Esophagus muscularis mucosa (tissue), 4 donors: ENCODE measurements at places on chromosomes 6 and 20.

GRCh38 chr20:4794846-4795245 lies 73.1 kb downstream of the PRND start:
- peaks cover 85% of the 10 kb centered on the region for H3K36me3 ChIP-seq
- no peaks in the 10 kb centered on the region for H3K27me3 ChIP-seq
- DNase-seq = no peak

GRCh38 chr6:75171567-75171966 lies 34.3 kb downstream of the COL12A1 start:
- H3K27ac ChIP-seq = no peak overlapping the region
- no peak for DNase-seq
- H3K4me3 ChIP-seq = no peak overlapping the region
- peaks cover 26% of the 10 kb centered on the region for H3K36me3 ChIP-seq

DNA sequence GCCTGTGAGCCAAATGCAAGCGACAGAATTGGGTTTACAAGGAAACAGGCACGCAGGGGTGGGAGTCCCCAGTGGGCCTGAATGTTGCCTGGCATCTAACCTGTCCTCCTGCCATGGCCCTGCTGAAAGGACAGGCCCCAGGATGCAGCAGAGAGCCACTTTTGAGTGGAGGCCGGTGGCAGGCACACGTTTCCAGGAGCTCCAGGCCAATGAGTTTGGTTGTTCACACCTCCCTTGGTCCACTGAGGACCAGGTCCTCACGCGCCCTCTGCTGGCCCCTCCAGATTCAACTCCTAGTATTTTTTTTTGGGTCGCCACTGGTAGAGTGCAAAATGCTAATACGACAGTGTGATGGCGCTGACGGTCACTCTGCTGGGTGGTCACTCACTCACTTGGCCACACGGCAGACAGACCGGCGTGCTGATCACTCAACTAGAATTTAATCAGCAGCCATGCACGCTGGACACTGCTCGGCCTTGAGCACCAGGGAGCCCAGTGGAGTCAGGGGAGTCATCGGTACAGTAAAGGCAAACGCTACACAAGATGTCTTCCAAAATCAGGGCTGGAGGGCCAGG lies 81.7 kb upstream of the NFATC2 start:
- no peaks in the 10 kb centered on the region for H3K4me1 ChIP-seq
- H3K27me3 ChIP-seq = no peaks in the 10 kb centered on the region
- no peak for DNase-seq
- H3K27ac ChIP-seq = no peak overlapping the region

GRCh38 chr6:167734662-167735083 lies 92.0 kb upstream of the AFDN start:
- peaks cover 5% of the 10 kb centered on the region for H3K27me3 ChIP-seq
- peaks cover 8% of the 10 kb centered on the region for H3K4me1 ChIP-seq
- no peak overlapping the region for H3K27ac ChIP-seq
- no peaks in the 10 kb centered on the region for H3K36me3 ChIP-seq
- no peak overlapping the region for H3K4me3 ChIP-seq

- DNase-seq = no peak
- H3K27ac ChIP-seq = no peak overlapping the region
- no peak overlapping the region for H3K4me3 ChIP-seq
- H3K27me3 ChIP-seq = no peaks in the 10 kb centered on the region
- H3K36me3 ChIP-seq = peaks cover 100% of the 10 kb centered on the region
These were observed 50.3 kb downstream of the MYH7B start for GRCh38 chr20:35006009-35006408.

DNA sequence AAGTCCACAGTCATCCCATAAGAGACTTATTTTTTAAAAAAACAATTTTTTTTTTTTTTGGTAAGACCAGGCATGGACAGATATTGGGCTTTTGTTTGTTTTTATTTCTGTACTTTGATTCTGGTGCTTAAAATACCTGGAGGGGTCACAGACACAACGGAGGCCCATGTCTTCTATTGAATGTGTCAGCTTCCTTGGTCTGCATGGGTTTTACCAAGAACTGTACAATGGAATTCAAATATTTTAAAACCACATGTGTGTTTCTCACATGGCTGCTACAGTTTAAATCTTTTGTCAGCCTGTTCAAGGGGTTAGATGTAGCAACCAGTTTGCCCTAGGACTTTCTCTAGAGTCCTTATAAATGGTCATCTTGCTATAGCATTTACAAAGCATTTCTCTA lies 139.8 kb downstream of the SOX4 start:
- H3K27ac ChIP-seq = no peak overlapping the region
- peaks cover 9% of the 10 kb centered on the region for H3K4me1 ChIP-seq

- no peaks in the 10 kb centered on the region for H3K36me3 ChIP-seq
- peaks cover 12% of the 10 kb centered on the region for H3K4me1 ChIP-seq
- no peaks in the 10 kb centered on the region for H3K27me3 ChIP-seq
- H3K4me3 ChIP-seq = peak overlapping the region; percentile 16
These were observed 8.1 kb upstream of the ZBP1 start for GRCh38 chr20:57628047-57628961.

DNA sequence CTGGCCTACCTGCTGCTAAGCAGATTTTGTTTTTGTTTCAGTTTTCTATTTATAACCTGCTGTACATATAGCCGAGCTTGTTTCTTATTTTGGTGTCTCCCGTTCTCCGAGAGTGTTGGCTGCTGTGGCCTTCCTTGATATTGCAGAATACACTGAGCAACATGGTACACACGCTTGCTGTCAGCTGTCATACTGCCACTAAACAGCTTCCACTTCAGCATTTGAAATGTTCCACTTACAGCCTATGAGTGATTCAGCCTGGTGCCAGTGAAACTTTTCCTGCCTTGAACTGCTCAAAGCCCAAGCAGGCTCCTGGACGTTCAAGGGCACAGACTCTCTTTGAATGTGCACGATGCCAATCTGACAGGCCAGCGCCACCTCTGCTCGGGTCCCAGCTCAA lies 87.1 kb downstream of the PSMG4 start:
- peaks cover 46% of the 10 kb centered on the region for H3K4me1 ChIP-seq
- no peak overlapping the region for H3K4me3 ChIP-seq
- DNase-seq = no peak

DNA sequence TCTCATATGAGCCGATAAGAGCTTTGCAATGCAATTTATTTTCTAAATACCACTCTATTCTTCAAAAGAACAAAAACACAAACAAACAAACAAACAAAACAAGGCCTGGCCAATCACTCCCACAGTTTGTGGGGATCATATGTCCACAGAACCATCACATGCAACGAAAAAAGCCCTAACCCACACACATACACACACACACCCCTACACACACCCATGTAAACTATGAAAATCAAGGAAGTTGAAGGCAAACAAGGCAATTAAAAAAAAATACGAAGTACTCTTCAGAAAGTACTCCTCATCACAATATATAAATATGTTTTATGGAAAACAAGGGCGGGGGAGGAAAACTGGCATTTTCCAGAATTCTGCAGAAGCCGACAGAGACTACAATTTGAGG lies 66.2 kb upstream of the PTGIS start:
- H3K4me1 ChIP-seq = peaks cover 27% of the 10 kb centered on the region
- DNase-seq = no peak

GRCh38 chr20:8133851-8134451 lies 1.9 kb downstream of the PLCB1 start:
- no peaks in the 10 kb centered on the region for H3K36me3 ChIP-seq
- H3K4me3 ChIP-seq = peak overlapping the region; percentile 92
- no peak for DNase-seq
- peaks cover 11% of the 10 kb centered on the region for H3K4me1 ChIP-seq

GRCh38 chr20:50217207-50217949 lies 26.7 kb downstream of the CEBPB start:
- H3K27me3 ChIP-seq = no peaks in the 10 kb centered on the region
- no peak for DNase-seq
- peaks cover 3% of the 10 kb centered on the region for H3K4me1 ChIP-seq
- no peak overlapping the region for H3K4me3 ChIP-seq
- H3K36me3 ChIP-seq = no peaks in the 10 kb centered on the region

DNA sequence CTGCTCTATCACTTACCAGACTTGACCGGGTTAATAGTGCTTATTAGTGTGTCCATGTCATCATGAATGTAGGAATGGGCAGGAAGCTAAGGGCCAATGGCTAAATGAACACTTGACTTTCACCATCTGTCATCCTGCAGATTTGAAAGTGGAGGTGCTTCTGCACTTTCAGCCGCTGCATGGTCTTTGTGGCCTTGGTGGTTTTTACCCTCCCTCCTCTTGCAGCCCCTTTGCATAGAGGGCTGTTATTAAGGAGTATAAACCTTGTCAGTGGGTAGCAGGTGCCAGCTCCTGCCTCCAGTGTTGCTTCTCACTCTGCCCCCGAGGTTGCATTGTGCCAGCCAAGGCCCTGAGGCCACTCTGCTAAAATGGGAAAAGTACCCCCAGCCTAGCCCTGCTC lies 122.2 kb upstream of the TNFAIP3 start:
- no peak overlapping the region for H3K4me3 ChIP-seq
- no peaks in the 10 kb centered on the region for H3K36me3 ChIP-seq
- H3K27ac ChIP-seq = no peak overlapping the region
- no peaks in the 10 kb centered on the region for H3K27me3 ChIP-seq
- no peaks in the 10 kb centered on the region for H3K4me1 ChIP-seq

DNA sequence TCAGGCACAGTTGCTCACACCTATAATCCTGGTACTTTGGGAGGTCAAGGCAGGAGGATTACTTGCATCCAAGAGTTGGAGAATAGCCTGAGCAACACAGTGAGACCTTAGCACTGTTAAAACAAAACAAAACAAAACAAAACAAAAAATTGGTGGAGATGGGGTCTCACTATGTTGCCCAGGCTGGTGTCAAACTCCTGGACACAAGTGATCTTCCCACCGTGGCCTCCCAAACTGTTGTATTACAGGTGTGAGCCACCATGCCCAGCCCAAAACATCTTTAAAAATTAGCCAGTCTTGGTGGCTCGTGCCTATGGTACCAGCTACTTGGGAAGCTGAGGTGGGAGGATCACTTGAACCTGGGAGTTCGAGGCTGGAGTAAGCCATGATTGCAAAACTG lies 120.2 kb downstream of the GMDS start:
- H3K27me3 ChIP-seq = no peaks in the 10 kb centered on the region
- no peak for DNase-seq
- no peak overlapping the region for H3K27ac ChIP-seq
- no peaks in the 10 kb centered on the region for H3K36me3 ChIP-seq
- no peak overlapping the region for H3K4me3 ChIP-seq
